ENCODE measurements at places on chromosomes 7 and 10.

DNA sequence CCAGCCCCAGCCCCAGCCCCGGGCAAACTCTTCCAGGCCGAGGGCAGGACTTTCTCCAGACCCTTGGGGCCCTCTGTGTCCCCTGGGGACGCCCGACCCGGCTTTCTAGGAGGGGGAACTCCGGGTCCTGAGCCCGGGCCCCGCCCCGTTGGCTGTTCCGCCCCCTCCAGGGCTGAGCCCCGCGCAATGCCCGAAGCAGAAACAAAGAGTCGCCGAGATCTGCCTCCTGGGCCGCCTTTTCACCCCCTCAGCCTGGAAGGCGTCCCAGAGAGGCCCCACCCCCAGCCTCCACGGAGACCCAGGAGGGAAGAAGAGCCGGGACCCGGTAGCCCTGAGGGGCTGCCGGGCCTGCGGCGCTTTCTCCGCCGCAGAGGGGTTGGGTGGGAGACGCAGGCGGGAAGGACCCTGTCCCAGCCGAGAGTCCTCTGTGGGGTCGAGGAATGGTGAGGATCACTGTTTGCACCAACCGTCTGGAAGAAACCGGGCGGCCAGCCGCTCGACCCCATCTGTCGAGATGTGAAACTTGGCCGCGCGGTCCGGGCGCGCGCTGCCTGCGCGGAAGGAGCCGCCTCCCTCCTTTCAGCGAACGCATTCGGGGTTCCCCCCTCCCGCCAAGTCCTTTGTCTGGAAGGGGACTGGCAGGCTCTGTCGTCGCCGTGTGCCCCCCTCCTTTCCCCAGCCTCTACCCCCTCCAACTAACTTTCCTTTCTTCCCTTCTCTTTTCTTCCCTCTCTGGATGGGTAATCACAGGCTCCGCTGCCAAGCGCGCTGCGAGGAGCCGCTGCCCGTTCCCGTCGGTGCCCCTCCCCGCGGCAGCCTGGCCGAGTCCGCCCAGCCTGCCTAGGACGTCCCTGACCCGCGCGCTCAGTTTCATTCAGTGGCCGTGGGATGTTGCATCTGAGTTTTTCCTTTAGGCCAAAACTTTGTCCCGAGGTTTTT lies 10.2 kb downstream of the EN2 start:
- DNase-seq, result no peak

DNA sequence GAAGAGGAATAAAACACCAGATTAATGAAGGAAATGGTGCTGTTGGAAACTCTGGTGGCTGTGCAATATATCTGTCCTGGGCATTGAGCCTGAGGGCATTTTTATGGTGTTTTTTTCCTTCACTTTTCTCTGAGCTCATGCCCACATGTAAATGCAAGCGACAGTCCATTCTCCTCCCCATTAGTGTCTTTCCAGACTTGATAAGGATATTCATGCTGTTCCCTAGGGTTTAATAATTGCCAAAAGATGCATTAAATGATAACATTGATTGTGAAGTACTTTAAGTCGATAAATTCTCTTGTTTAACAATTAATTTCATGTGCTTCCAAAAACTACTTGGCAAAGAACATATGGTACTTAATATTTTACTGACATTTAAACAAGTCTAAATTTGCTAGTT lies 384.7 kb downstream of the MDFIC start:
- DNase-seq, result no peak

DNA sequence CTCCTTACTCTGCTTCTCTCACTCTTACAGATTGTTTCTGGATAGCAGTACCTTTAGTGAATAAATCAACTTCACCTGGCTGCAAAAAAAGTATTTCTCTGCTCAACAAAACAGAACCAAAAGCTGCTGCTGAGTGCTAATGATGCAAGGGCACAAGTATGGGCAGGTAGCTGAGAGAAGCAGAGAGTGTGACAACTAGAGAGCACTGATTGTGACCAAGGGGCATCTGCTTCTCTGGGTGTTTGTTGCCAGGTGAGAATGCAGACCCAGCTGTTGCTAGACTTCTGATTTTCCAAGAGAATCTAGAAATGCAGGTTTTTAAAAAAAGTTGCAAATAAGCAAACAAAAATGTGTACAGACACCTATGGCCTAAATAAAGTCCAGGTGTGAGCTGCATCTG lies 25.3 kb upstream of the PPIF start:
- DNase-seq, result no peak

DNA sequence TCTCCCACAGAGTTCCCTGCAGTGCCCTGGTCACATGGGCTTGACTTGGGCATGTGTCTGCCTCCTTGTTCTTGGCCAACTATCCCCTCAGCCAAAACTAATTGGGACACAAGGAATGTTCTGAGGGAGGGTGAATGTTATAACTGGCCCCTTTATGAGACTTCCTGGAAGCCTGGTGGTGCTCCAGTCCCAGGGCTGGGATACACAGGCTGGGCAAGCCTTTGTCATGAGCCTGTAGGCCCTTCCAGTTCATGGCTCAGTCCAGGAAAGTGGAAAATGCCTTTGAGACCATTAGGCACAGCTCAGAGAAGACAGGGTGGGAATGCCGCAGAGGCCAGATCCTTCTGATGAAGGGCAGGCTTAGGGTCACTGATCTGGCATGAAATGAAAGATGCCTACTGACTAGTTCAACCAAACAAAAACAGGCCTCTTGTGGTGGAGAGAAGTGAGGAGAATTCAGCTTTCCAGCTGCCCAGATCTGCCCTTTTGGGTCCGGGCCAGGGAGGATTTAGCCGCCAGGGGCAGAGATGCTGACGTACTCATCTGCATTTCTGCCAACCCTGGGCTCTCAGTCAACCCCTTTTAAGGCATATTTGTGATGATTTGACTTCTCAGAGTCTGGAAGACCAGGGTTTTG lies 961.5 kb downstream of the KCNMA1 start:
- no peak for DNase-seq

GRCh38 chr10:95425592-95426465 lies 135.0 kb upstream of the PDLIM1 start:
- DNase-seq, result no peak

- no peak for DNase-seq
Measured at GRCh38 chr10:110841767-110842267, 29.9 kb upstream of the PDCD4 start.

DNA sequence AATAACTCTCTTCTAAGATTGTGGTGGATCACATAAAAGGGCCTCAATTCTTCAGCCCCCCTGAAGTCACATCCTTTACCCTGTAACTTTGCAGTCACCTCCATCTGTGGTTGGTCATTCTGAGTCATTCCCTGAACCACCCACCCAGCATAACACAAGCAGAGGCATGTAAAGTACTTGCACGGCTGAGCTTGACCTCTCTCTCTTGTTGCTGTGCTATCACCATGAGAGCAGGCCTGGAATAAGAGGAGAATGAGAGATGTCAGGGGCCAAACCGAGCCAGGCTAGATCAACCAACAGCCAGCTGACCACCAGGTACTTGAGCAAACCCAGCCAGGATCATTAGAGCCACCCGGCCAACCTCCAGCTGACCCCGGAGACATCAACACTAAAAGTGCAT lies 13.5 kb upstream of the STK17A start:
- DNase-seq, result peak; percentile 51

- no peak for DNase-seq
Measured at GRCh38 chr7:79300573-79300972, 152.9 kb downstream of the MAGI2 start.

GRCh38 chr10:69838853-69839252 lies 37.1 kb downstream of the COL13A1 start:
- peak; percentile 77 for DNase-seq

GRCh38 chr10:74117738-74118137 lies 32.9 kb downstream of the AP3M1 start:
- DNase-seq, result no peak

- no peak for DNase-seq
Measured at GRCh38 chr10:61919646-61920215, 18.2 kb downstream of the ARID5B start.

DNA sequence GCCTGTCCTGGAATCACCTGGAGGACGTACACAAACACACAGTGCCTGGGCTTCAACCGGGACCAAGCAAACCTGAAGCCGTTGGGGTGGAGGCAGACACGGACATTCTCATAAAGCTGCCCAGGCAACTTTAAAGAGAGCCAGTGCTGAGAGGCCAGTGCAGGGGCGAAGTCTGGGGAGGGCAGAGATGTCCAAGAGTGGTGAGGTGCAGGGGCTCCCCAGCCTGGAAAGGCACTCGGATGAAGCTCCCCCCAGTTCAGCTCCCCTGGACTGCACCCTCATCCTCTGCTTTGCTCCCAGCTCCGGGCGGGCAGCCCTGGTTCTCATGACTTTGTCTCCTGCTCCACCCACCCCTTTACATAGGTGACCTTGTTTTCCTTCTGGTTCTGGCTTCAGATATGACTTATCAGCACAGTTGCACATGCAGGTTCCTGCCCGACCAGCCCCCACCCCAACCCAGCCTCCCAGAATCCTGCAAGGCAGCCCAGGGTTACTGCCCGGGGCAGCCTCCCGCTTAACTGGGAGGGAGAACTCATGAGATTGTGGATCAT lies 60.8 kb upstream of the EEPD1 start:
- DNase-seq, result no peak

DNA sequence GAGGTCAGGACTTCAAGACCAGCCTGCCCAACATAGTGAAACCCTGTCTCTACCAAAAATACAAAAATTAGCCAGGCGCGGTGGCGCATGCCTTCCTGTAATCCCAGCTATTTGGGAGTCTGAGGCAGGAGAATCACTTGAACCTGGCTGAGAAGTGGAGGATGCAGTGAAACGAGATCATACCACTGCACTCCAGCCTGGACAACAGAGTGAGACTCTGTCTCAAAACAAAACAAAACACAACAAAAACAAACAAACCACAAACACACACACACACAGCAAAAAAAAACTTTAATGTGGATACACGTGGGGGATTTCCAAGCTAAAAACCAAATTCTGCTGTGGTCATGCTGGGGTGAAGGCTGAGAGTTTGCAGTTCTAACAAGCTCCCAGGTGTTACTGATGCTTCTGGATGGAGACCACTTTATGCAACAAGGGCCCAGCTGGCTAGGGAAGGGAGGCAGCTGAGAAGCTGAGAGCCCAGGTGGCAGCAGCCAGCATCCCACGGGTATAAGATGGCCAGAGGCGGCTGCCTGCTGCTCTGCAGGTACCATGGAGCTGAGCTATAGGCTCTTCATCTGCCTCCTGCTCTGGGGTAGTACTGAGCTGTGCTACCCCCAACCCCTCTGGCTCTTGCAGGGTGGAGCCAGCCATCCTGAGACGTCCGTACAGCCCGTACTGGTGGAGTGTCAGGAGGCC lies at the start of gene ZP3:
TSS of gene ZP3 (plus strand) at position 538 of the 699 bp plus-strand sequence. CDS start at position 553, 15 bp downstream.
- DNase-seq, result no peak

- DNase-seq, result no peak
Measured at GRCh38 chr7:31873816-31874597, 187.0 kb downstream of the PPP1R17 start.

DNA sequence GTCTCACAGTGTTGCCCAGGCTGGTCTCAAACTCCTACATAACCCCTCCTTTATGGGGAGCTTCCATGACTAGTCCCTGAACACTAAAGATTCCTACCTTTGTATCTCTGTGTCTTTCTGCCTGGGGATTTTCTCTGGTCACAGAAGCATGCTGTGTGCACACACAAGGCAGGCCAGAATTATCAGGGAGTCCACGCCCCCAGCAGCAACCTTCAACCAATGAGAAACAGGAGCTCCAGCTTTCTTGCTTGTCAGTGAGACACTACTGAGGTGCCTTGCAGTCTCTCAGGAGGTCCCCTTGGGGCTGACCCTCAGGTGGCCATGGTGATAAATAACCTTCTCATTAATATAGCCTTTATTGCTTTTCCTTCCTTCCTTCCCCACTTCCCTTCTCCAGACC lies 45.1 kb upstream of the AUTS2 start:
- no peak for DNase-seq

GRCh38 chr7:141558544-141559183 lies 7.5 kb downstream of the AGK start:
- no peak for DNase-seq

DNA sequence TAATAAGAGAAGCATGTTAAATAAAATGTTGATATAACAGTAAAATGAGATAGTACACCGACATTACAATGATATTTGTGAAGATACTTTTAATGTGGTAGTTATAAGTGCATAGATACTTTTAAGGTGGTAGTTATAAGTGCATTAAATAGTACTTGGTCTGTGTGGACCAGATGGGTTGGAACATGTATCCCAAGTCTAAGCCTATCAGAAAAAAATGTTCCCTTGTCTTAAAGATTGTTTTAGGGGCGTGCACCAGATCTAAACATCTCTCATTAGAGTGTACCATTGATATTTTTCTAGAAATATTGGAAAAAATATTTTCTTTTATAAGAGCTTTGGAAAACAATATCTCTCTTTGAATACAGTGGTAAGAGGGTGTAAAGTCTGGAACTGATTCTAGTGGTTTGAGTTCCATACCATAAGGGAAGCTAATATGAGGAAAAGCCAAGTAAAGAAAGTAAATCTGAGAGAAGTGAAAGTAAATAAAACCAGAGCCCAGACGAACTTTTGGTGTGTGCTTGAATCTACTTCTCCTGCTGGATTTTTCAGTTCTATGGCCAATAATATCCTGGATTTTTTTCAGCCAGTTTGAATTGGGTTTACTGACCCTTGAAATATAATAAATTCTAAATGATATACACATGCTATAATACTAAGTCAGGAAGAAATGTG lies 175.3 kb downstream of the MBL2 start:
- DNase-seq, result no peak

- DNase-seq, result no peak
Measured at GRCh38 chr10:10685566-10685965, 332.1 kb upstream of the CELF2 start.

GRCh38 chr7:68245688-68246087 lies 1249.1 kb downstream of the TYW1 start:
- peak; percentile 15 for DNase-seq

DNA sequence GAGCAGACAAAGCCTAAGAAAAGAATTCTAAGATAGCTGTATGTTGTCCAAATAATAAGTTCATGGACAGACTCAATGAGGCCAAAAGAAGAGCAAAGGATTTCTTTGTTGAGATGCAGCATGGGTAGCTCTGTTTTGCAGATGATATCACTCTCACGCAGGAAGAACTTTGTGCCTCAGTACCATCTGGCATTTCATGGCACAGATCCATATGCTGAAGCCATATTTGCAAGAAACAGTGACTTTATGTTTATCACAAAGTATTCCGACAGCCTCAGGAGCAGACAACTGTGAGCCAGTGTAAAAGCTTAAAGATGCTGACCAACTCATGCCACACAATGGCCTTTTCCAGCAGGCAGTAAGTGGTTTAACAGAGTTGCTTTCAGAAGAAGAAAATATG lies 45.5 kb upstream of the RNF148 start:
- no peak for DNase-seq

Measured in H54 (cell line).